ENCODE measurements at places on chromosomes 5 and 9.

GRCh38 chr9:100084128-100084453 is 14.7 kb downstream of the ERP44 start:
- DNase-seq, result no peak

- no peak for DNase-seq
Observed at GRCh38 chr9:120474591-120475243, 105.2 kb downstream of the CDK5RAP2 start.

DNA sequence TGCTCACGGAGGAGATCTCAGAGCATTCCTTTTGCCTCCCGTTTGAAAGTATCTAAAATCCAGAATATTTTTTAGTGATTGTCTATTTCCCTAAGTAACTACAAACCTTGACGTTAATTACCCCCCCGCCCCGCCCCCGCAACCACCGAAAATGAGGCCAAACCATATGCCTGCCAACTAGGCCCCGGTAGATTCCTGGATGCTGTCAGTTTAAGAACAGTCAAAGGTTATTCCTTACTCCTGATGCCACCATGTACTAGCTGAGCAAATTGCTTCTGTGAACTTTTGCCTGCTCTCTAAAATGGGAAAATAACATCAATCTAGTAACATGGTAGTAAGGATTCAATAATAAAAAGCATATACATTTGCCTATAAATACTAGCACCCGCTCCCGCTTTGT is 244.8 kb downstream of the SAXO1 start:
- no peak for DNase-seq

DNA sequence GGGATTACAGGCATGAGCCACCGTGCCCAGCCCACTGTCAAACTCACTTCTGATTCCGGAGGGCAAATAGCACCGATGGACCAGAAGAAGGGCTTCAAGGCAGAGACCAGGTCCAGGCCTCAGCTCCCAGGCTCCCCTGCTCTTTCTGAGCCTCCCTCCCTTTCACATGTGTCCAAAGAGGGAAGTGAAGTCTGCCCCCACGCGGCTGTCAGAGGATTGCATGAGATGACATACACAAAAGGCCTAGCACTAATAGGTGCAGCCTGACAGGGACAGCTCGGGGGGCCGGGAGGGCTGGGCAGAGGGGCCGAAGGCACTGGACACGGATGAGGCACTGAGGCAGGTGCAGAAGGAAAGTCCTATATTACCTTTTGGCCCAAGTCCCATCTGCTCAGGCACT is 16.1 kb downstream of the FBP1 start:
- no peak for DNase-seq

- no peak for DNase-seq
Observed at GRCh38 chr5:72093217-72093616, 14.1 kb upstream of the MAP1B start.

DNA sequence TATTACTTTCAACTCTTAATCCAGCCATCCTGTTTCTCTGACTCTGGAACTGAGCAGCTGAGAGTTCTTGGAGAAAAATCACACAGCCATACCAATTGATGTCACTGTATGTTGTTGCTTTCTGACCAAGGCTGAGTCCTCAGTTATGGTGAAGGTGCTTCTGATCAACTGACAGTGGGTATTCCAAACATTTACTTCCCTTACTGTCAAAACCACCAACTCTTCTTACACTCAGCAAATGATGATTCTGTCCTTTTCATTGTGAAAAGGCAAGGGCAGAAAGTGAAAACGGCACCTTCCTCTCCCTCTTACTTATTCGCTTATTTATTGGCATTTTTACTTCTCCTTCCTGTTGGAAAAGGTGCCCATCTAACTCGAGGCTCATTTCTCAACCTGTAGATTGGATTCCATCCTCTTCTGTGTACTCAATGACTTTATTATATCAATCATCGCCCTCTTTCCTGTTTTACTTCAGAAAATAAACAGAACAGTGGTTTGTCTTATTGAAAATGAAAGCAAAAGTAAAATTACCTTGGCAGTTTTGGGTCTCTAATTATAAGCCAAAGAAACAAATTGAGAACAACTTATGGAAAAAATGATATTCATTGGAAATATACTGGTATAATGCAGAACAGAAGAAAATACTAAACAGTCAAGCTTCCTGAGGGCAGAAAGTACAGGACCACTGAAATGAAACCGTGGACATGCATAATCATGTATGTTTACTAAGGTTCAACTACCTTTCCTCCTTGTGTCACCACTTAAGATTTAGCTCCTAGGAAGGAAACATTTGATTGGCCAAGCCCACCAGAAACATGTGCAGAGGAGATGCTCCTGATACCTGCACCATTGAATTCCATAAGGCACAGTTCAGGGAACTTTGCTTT is 104.5 kb upstream of the CHD1 start:
- DNase-seq, result no peak

GRCh38 chr5:157651623-157652376 is 438 bp downstream of the SOX30 start:
- no peak for DNase-seq

GRCh38 chr5:142499591-142500226 is 174.9 kb upstream of the SPRY4 start:
- no peak for DNase-seq

GRCh38 chr9:76342858-76343257 is 51.4 kb downstream of the RFK start:
- DNase-seq, result no peak

- no peak for DNase-seq
Observed at GRCh38 chr5:54676481-54677340, 159.2 kb downstream of the SNX18 start.

DNA sequence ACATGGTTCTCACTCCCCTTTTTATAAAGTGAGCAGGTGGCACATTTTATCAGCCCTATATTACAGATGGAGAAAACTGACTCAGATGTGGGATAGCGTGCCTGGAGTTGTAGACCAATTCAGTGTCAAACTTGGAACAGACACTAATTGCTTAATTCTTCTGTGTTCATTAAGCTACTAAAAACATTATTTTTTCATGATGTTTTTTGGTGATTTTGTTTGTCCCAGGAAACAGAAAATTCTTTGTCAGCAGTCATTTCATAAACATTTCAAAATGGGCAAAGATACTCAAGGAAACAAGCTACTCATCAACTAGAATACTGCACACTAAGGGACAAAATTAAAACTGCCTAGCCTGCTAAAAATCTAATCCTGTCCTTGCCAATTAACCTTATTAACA is 2.2 kb downstream of the ABHD17B start:
- DNase-seq, result no peak

DNA sequence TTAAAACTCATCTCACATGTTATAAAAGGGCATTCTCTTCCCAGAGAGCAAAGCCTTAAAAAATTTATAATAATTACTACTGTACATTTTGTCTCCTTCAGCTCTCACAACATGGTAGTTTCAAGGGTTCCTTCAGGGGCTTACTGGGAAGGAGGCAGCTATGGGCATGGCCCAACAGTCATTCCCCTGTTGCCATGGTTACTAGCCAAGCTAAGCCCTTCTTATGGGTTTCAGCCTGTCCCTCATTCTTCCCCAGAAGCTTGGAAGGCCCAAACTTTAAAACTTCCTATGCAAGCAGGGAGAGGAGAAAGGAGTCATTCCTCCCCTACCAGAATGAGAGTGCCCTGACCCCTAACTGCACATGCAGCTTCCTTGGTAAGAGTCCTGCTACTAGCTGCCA is 82.2 kb upstream of the CNTLN start:
- no peak for DNase-seq

DNA sequence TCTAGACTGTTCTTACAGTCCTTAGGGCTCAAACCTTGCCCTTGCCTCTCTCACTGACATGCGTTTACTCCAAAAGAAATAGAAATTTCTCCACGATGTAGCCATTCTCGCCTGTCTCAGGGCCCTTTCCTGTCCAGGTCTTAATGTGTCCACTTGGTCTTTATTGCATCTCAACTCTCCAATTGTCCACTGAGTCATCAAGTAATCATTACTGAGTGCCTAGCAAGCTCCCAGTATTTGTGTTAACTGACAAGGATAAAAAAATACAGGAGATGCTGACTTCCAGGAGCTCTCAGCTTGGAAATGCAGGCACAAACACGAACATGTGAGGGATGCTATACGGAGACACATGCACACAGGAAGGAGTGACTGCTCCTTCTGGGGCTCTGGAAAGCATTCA is 147.3 kb downstream of the ARSB start:
- DNase-seq, result no peak

- DNase-seq, result no peak
Observed at GRCh38 chr9:93505541-93506132, 52.3 kb upstream of the FAM120AOS start.

- no peak for DNase-seq
Observed at GRCh38 chr9:89811356-89811755, 206.5 kb downstream of the GADD45G start.

GRCh38 chr5:113519412-113519811 is 5.9 kb downstream of the YTHDC2 start:
- DNase-seq, result no peak

- no peak for DNase-seq
Observed at GRCh38 chr5:96326902-96327301, 106.1 kb downstream of the PCSK1 start.

DNA sequence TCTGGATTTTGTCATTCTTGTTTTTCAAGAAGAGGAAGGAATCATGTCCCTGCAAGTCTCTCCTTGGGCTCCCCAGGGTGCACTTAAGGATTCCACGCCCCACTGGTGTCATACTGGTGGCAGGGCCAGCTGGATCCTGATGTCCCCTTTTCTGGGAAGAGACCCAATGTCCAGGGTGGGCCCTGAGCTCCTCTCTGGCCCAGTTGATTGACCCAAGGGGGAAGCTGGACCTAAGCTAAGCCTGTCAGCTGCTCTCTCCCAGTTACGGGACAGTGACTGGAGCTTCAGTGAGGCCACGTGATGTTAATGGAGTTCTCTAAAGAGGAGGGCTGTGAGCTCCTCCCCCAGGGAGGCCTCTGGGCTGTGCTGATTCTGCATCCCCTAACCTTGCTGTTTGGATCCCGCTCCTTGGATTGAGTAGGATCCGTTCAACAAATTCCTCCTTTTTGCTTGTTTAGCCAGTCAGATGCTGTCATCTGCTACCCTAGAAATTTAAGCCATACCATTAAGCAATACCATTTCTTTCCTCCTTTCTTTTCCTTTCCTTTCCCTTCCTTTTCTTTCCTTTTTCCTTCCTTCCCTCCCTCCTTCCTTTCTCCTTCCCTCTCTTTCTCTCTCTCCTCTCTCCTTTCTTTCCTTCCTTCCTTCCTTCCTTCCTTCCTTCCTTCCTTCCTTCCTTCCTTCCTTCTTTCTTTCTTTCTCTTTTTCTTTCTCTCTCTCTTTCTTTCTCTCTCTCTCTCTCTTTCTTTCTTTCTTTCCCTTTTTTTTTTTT is 17.2 kb downstream of the NKX2-5 start:
- no peak for DNase-seq

GRCh38 chr5:135208903-135209721 is 175.1 kb upstream of the PITX1 start:
- DNase-seq, result no peak

GRCh38 chr5:133565993-133566392 is 46.3 kb downstream of the FSTL4 start:
- DNase-seq, result no peak

DNA sequence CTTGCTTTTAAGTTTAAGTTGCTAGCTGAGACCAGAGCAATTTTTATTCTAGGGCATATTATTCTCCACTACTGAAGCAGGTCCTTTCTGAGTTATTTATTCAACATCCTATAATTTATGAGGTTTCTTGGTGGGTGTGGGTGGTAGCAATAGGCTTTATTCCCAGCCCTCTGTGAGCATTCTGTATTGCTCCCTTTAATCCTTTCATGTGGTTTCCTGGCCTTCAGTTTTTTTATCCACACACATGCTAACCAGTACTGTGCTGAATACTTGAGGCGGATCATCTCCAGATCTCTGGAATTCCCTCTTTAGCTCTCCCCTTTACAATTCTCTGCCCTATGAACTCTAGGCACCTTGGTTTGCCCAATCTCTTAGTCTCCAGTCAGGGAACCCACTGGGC is 91.8 kb upstream of the GLRA1 start:
- DNase-seq, result no peak

DNA sequence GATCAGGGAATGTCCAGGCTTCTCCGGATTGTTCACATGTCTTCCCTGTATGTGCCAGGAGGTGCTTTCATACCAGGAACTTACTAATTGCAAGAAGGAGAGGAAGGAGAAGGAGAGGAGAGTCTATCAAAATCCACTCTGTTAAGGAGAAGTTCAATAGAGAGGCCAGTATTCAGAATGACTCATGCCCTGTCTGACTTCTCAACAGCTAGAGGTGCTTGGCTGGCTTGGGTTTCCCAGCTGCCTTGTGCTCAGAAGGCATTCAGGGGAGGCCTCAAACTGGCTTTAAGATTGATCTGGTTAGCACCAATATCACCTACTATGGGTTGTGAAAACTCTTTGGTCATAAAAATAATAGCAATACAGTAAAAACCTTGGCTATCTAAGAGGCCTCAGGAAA is 167.9 kb upstream of the GLRA1 start:
- DNase-seq, result no peak

DNA sequence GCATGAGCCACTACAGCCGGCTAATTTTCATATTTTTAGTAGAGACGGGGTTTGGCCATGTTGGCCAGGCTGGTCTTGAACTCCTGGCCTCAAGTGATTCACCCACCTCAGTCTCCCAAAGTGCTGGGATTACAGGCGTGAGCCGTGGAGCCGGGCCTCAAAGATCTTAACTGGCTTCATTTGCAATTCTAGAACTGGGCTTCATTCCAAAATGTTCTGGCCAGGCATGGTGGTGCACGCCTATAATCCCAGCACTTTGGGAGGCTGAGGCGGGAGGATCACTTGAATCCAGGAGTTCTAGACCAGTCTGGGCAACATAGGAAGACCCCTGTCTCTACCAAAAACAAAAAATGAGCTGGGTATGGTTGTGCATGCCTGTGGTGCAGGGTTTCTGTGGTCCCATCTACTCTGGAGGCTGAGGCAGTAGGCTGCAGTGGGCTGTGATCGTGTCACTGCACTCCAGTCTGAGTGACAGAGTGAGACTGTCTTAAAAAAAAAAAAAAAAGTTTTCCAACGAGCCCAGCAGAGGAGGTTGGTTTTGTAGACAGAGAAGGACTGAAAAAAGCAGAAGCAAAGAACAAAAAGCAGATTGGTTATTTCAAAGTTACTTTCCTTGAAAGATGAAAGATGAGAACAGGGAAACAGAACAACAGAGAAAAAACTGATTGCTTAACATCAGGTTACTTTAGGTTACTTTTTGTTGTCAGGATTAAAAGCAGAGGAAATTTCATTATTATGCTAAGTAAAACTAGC is 78.2 kb downstream of the ANKRD55 start:
- no peak for DNase-seq
